ENCODE measurements at places on chromosomes 2 and 18. TPM values are rescaled to one million over a fixed set of nuclear protein-coding genes. Genes with fewer than 3 reads are reported as not detected.

APOB gene
- 0.09 TPM for total RNA-seq

PTPN2 gene
- total RNA-seq = 25.0 TPM

GRCh38 chr2:153890576-153890975, 18.9 kb downstream of the GALNT13 start:
- DNase-seq = no peak
- no peaks in the 10 kb centered on the region for H3K4me1 ChIP-seq
- no peak overlapping the region for H3K27ac ChIP-seq
- H3K4me3 ChIP-seq = no peak overlapping the region
- no peaks in the 10 kb centered on the region for H3K36me3 ChIP-seq
- no peaks in the 10 kb centered on the region for H3K27me3 ChIP-seq

DNA sequence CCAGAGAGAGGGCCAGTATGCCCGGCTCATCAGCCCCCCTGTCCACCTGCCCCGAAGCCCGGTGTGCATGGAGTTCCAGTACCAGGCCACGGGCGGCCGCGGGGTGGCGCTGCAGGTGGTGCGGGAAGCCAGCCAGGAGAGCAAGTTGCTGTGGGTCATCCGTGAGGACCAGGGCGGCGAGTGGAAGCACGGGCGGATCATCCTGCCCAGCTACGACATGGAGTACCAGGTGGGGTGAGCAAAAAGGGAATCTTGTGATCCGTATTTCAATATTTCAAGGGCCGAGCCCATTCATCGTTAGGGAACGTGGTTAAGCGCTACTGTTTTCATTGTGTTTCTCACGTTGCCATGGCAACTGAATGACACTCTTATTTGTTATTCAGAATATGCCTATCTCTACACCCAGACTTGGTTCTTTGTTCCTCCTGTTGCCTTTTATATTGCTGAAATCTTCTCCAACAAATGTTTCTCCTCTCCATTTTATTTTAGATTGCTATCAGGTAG, 81.5 kb downstream of the NRP2 start:
- no peaks in the 10 kb centered on the region for H3K27me3 ChIP-seq
- H3K27ac ChIP-seq = no peak overlapping the region
- H3K36me3 ChIP-seq = no peaks in the 10 kb centered on the region
- peaks cover 6% of the 10 kb centered on the region for H3K4me1 ChIP-seq

- H3K27ac ChIP-seq = no peak overlapping the region
- no peaks in the 10 kb centered on the region for H3K4me1 ChIP-seq
- no peak for DNase-seq
- no peaks in the 10 kb centered on the region for H3K27me3 ChIP-seq
- no peaks in the 10 kb centered on the region for H3K36me3 ChIP-seq
- no peak overlapping the region for H3K4me3 ChIP-seq
These were observed 526.4 kb downstream of the DPP10 start for GRCh38 chr2:114968748-114969400.
